ENCODE measurements at places on chromosomes 7 and 10.

- no peak for DNase-seq
These were observed 41.8 kb downstream of the JCAD start for GRCh38 chr10:30017556-30017955.

DNA sequence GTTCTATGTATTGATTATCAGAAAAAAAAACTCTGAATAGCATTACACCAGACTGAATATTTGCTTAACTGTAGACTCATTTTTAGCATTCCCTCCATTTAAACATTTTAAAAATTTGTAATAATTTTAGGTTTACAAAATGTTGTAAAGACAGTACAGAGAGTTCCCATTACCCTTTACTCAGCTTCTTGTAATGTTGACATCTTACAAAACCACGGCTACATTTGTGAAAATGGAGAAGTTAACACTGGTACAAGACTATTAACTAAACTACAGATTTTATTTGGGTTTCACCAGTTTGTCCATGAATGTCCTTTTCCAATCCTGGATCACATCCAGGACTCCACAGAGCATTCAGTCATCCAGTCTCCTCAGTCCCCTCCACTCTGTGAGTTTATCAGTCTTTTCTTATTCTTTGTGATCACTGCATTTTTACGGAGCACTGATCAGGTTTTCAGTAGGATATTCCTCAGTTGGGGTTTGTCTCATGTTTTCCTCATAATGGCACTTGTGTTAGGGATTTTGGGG, 130.0 kb upstream of the EEPD1 start:
- no peak for DNase-seq

GRCh38 chr10:115948465-115948864, 324.5 kb downstream of the GFRA1 start:
- no peak for DNase-seq

GRCh38 chr7:17134786-17135185, 163.7 kb upstream of the AHR start:
- DNase-seq = no peak

- no peak for DNase-seq
These were observed 219.3 kb upstream of the MKLN1 start for GRCh38 chr7:131108212-131108940.

DNA sequence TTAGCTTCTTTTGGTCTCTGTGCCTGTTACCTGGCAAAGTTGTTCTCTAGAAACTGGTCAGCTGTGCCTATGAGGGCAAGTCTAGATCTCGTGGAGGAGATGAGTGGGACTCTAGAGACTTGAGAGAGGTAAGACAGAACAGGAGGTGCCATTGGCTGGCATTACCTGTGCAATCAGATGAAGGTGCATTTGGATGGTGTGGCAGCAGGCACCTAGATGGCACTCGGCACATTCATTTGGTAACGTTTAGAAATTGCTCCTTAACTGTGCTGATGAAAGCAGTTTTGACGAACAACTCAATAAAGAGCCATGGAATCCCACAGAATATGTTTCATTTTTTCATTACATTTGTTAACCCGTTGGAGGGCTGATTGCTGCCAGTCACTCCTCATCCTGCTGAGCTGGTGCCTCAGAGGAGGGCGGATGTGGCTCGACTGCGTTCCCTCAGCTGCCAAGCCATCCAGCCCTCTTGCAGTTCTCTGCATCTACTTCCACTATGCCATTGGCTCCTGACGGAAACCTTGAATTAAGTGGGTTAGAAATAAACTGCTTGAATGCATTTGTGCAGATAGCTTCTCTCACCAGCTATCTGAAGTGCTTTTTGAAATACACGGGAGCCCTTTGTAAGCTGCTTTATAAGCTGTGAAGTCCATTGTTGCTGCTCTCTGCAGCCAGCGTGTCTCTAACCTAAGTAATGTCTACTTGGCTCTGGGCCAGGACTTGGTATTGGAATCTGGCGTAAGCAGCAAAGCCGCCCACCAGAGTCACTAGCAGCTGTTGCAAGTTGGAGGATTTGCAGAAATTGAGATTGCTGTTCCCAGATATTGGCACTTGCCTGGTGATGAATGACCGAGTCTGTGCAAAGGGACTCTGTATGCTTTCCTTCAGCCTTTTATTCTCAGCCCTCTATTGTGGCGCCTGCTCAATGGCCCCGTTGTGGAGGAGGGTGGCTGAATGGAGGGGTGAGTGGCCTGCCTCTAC, 87.4 kb downstream of the LRRC4 start:
- no peak for DNase-seq

All from activated CD8-positive, alpha-beta memory T cell treated with anti-CD3 and anti-CD28 coated beads, Interleukin-2, amount 50 U/mL, for 4 hours (primary cell).